NCI-H524 (cell line): ENCODE measurements at places on chromosomes 1 and 21.

DNA sequence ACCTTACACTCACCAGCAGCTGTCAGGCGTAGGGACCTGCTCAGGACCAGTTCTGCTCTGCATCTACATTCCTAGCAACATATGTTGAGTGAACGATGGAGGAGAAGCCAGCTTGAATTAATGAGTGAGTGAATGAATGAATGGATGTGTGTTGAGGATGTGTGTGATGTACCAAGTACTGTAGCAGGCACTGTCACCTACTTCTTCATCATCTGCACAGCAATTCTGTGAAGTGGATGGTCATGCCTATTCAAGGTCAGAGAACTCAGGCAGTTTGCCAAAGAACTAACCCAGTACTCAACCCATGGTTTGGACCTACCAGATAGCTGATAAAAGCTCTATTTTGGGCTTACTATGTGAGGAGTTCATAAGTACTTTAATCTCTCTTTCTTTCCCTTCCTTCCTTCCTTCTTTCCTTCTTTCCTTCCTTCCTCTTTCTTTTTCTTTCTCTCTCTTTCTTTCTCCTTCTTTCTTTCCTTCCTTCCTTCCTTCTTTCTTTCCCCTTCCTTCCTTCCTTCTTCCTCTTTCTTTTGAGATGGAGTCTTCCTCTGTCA, 56.9 kb downstream of the ATP1A1 start:
- no peak for DNase-seq

DNA sequence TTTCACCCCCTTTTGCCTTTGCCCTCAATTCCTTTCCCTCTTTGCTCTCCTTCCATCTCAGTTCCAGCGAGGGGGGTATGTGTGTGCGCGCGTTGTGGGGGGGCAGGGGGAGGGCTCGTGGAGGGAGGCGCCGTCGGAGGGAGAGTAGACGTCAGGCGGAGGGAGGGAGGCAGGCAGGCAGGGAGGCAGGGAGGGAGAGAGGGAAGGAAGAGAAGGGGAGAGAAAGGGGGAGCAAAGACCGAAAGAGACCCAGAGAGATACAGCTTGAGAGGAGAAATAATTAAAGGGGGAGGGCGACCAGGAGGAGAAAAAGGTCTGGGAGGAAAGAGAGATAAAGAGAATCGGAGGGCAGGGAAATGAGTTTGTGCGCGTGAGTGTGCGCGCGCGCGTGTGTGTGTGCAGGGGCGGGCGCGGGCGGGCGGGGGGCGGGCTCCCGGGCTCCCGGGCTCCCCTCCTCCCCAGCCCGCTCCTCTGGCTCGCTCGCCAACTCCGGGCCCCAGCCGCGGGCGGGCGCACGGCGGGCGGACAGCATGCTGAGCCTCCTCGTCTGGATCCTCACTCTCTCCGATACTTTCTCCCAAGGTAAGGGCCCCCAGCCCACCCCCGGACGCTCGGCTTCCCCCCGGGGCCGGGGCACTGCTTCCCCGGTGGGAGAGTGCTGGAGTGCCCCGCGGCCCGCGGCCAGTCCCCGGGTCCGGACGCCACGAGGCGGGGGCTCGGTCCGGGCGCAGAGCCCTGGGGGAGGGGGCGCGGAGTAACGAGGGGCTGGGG, at the start of gene KIRREL1:
TSS of gene KIRREL1 (plus strand) at position 499 of the 771 bp plus-strand sequence. CDS start at position 531, 32 bp downstream.
- no peak for DNase-seq

DNA sequence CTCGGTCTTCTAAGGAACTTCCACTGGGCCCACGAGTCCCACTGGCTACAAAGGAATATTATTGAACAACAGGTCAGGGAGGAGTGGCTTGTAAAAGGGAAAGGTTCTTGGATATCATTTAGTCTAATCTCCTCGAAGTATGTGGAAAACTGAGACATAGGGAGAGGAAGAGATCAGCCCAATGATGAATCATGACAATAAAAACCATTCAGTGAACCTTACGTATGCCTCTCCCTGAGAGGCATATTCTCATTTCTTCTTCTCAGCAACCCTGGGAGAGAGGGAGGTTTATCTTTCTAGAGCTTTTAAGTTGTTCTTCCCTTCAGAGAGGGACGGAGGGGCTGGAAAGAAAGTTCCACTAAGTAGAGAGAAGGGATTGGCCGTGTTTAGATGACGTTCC, 5.3 kb upstream of the MOB3C start:
- DNase-seq, result no peak

- DNase-seq, result no peak
These were observed 249.8 kb downstream of the USH2A start for GRCh38 chr1:216173376-216173995.

DNA sequence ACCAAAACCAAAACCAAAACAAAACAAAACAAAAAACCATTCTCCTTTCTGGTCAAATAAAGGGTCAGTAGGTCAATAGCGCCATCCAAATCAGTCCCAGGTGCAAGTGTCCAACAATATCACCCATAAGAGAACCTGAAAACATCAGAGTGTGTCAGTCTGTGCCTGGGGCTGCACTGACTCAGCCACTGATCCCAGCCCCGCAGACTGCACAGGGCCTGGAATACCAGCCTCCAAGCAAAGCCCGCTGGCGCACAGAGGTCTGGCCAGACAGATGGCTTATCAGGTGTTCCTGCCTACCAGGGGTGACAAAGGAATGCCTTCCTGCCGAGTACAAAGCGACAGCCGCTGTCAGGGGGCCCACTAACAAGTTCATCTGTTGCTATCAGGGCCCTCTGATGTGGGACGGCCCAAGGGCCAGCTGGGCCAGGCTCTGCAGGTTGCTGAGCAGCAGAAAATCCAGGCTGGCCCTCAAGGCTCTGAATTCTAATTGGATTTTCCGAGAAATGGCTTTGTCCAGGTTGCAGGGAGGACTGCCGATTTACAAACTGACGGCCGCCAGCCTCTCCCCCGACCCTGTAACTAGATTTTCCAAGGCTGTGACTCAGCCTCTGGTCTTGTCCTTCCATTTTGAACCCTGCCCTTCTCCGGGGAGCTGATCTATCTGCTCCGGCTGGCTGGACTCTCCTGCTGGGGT, 13.7 kb upstream of the TMEM51 start:
- DNase-seq, result peak; percentile 92

GRCh38 chr1:56780826-56781225, 38.4 kb downstream of the FYB2 start:
- DNase-seq, result no peak

GRCh38 chr21:31050577-31051157, 12.4 kb upstream of the KRTAP19-8 start:
- no peak for DNase-seq

GRCh38 chr1:116203920-116204319, 92.7 kb downstream of the MAB21L3 start:
- DNase-seq, result peak; percentile 84

DNA sequence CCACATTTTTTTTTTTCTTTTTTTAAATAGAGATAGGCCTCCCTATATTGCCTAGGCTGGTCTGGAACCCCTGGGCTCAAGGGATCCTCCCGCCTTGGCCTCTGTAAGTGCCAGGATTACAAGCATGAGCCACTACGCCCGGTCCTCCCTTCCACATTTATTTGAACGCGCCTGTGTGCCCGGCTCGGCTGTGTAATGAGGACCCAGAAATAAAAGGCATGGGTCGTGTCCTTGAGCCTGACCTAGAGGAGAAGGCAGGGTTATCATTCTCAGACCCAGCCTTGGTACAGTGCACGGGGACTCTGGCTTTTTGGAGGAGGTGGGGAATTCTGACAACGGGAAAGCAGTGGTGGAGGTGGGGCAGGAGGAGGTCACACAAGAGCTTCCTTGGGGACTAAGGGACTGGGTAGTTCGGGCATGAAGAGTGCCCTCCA, 841 bp downstream of the CENPF start:
- peak; percentile 13 for DNase-seq

GRCh38 chr1:241077386-241078147, 279.4 kb downstream of the RGS7 start:
- DNase-seq, result no peak

GRCh38 chr21:35291973-35292627, 243.0 kb upstream of the RUNX1 start:
- no peak for DNase-seq

- DNase-seq, result no peak
These were observed 928 bp downstream of the SLC6A17 start for GRCh38 chr1:110151175-110151669.

GRCh38 chr1:228174482-228175315, 9.1 kb downstream of the IBA57 start:
- no peak for DNase-seq

GRCh38 chr1:83954166-83954823, 44.6 kb downstream of the TTLL7 start:
- DNase-seq, result no peak

GRCh38 chr1:172320733-172321132, 99.8 kb upstream of the C1orf105 start:
- DNase-seq, result no peak

GRCh38 chr1:6599141-6599975, 3.3 kb downstream of the KLHL21 start:
- no peak for DNase-seq

- no peak for DNase-seq
These were observed 7.2 kb downstream of the LRP8 start for GRCh38 chr1:53320646-53321045.

DNA sequence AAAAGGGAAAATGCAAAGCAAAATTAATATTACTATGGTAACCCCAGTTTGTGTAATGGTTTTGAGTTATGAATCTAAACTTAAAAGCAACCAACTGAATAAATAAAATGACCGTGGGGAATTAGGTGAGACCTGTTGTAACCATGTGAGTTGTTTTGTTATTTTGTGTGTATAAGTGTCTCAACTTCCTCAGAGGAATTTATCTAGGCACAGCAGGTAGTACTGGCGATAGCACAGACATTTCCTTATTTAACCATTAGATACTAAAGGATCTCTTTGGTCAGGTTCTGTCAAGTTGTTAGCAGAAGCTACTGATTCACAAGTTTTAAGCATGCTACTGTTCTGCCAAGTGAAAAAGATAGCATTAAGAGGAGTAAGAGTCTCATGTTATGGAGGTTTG, 39.3 kb upstream of the LRRC7 start:
- no peak for DNase-seq

DNA sequence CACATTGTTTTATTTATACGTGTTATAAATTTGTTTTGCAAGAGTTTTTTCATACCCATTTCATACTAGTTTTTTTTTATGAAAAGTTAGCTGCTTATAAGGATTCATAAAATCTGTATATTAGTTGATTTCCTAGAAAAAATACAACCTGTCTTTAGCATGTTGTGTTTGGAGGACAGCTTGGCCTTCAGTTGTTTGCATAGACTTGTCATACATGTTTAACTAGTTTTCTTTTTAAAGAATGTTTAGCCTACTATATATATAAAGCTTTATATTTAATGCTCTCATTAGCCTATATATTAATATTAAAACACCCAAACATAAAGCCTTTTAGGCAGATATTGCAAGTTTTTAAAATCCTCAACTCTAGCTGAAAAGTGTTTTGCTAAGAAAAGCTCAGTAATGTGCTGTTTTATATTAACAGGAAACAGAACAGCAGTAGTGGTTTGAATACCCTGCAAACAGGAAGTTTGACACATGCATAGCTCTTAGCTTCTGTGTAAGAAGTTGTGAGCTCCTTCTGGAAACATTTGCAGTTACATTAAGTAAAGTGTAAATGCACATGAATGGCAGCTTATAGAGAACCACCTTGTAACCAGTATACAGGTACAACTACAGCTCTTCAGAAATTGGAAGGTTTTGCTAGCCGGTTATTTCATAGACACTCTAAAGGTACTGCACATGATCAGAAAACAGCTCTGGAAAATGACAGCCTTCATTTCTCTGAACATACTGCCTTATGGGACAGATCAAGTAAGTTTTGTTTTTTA, at the start of gene PRKACB:
TSS of gene PRKACB (plus strand) at position 476 of the 770 bp plus-strand sequence. CDS start at position 567, 91 bp downstream.
- no peak for DNase-seq

DNA sequence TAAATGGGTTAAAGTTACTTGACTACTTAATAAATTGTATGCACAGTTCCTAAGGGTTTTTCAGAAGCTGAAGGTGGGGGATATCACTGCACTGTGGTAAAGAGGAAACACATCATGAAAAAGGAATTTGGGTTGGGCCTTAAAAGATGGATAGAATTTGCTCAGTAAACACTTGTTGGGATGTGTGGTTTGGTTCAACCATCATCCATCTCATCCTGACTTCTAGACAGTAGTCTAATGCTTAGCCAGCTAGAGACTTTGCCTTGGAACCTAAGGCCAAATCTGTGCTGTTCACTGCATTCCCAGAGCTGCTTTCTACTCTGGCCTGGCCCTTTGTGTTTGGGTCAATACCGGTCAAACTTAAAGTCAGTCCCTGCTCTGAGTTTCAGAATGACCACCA, 30.6 kb downstream of the LY9 start:
- DNase-seq, result no peak

DNA sequence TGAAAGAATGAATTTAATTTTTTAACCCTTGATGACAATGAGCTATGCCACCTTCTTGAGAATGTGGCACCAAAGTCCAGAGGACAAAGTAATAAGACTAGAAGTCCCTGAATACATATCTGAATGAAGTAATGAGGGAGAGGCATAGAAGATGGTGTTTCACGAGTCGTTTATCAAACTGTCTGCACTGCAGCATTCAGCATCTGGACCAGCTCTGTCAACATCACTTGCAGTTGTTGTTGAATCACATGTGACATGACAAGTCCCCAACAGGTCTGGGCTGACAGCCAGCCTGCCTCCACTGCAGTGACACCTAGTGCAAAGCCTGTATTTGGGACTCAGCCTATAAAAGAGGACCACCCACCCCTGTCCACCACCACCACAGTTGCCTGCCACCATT, 17.3 kb upstream of the GALNT2 start:
- no peak for DNase-seq

DNA sequence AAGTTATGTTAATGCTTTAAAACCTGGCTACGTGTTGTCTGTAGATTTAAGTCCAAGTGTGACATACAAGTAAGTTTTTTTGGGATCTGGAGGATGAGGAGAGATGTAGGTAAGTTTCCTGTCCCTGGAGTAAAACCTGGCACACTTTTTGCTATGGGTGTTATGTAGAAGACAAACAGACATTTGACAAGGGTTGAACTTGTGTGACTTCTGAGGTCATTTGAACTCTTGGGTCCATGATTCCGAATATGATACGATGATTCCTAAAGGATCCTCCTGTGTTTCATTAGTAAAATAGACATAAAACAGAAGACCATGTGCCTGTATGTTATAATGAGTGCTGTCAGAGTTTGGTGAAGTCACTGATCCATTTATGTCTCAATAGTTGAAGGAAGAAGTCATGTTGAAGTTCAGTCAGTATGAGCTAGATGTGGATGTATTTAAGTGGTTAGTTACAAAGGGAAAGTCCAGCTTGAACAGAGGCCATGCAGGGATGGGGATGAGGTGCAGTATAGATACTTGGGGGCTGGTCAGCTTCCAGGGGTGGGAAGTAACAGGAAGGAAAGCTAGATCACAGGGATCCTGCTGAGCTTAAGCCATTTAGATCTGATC, 44.3 kb downstream of the ARID1A start:
- DNase-seq, result no peak
